ENCODE measurements at places on chromosomes 4 and X.
A peak's percentile ranks its signal among the peaks of the same experiment; 100 is the strongest.

GRCh38 chrX:150958177-150958576, 25.0 kb upstream of the HMGB3 start:
- DNase-seq, result peak; percentile 29

GRCh38 chr4:80033581-80033980, 39.4 kb downstream of the ANTXR2 start:
- DNase-seq, result no peak

- DNase-seq, result no peak
Measured at GRCh38 chr4:7988437-7988836, 48.8 kb upstream of the AFAP1 start.

GRCh38 chrX:108019382-108019875, 25.4 kb upstream of the VSIG1 start:
- DNase-seq, result no peak

DNA sequence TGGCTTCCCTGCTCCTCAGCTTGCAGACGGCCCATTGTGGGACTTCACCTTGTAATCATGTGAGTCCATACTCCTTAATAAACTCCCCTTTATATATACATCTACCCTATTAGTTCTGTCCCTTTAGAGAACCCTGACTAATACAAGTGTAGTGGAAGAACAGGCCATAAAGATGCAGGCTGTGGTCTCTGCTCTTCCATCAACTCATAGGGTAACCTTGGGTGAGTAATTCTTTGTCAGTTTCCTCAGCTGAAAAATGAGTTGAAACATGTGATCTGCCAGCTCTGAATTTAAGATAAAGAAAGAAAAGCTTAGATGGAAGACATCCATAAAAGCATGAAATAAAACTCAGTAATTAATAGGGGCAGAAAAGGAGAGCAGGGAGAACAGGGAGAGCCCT, 103.6 kb downstream of the ENOX2 start:
- no peak for DNase-seq

DNA sequence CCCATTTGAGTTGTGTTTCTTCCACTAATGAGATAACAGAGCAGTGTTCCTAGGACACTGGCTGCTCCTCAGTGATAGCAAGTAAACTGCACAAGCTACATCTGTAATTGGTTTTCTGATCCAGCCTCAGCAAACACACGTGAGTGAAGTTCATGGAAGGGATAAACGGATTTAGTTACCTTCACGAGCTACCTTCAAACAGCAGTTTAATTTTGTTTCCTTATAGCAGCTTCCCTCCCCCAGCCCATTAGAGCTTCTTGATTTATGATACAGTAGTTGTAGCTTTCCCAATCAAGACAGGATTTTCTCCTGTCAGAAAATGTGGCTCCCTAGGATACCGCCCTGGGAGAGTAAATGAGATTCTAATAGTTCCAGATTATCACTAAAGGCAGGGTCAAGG, 634.2 kb upstream of the FAT1 start:
- no peak for DNase-seq

- peak; percentile 34 for DNase-seq
Measured at GRCh38 chrX:56564164-56564885, 898 bp downstream of the UBQLN2 start.

DNA sequence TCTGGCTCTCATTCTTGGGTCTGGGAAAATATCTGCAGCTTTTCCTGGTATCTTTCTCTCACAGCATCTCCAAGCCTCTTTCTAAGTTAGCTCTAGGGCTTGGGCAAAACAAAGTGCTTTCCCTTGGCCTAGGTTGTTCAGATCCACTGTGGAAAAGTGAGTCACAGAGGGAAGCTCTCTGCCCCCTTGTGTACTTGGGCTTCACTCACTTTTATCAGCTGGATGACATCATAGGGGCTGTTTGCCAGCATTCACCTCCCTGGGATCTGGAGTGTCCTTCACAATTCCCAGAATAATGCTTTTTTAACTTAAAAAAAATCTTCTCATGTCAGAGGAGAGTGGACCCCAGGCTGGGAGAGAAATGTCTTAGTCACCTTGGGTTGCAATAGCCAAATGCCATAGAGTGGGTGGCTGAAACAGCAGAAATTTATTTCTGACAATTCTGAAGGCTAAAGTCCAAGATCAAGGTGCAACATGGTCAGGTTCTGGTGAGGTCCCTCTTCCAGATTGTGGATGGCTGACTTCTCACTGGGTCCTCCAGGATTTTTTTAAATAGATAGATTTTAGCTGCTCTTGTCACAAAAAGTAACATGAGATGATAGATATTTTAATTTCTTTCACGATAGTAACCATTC, 247.8 kb downstream of the SH2D1A start:
- no peak for DNase-seq

- no peak for DNase-seq
Measured at GRCh38 chr4:101328063-101328602, 19.2 kb downstream of the PPP3CA start.
